ENCODE measurements at places on chromosomes 12 and 14.
A peak's percentile ranks its signal among the peaks of the same experiment; 100 is the strongest.

- peak; percentile 55 for DNase-seq
Observed at GRCh38 chr14:21264025-21264801, 5.0 kb downstream of the HNRNPC start.

DNA sequence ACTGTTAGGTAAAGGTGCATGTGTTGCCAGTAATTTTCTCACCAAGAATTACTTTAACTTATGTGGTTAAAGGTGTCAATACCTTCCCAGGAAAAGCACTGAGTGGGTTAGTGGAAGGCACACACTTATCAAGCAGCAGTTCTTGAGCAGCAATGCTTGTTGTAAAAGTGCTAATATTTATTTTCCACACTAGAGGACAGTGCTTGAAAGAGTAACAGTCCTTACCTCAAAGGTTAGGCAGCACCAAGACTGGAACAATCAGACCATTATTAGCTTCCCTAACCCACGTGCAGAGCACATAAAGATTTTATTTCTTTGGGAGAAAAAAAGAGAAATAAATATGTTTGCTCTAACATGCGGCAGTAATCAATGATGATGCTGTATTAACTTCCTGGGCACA lies 48.8 kb upstream of the KRR1 start:
- DNase-seq, result peak; percentile 21

DNA sequence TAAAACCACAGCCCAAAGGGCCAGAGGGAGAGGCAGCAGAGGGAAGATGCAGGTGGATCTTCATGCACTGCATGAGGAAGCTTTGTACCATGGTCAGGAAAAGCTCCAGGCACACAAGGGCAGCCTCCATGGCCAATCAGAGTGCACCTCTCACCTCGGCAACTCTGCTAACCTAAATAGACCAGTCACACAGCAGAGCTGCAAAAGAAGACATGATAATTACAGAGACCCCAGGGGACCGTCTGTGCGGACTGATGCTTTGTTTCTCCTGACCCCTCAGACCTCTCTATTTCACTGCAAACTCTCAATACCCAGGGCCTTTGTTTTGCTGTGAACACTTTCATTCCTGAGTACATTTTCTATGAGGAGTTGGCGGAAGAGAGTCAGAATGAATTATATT lies 10.7 kb upstream of the TCL1B start:
- no peak for DNase-seq

DNA sequence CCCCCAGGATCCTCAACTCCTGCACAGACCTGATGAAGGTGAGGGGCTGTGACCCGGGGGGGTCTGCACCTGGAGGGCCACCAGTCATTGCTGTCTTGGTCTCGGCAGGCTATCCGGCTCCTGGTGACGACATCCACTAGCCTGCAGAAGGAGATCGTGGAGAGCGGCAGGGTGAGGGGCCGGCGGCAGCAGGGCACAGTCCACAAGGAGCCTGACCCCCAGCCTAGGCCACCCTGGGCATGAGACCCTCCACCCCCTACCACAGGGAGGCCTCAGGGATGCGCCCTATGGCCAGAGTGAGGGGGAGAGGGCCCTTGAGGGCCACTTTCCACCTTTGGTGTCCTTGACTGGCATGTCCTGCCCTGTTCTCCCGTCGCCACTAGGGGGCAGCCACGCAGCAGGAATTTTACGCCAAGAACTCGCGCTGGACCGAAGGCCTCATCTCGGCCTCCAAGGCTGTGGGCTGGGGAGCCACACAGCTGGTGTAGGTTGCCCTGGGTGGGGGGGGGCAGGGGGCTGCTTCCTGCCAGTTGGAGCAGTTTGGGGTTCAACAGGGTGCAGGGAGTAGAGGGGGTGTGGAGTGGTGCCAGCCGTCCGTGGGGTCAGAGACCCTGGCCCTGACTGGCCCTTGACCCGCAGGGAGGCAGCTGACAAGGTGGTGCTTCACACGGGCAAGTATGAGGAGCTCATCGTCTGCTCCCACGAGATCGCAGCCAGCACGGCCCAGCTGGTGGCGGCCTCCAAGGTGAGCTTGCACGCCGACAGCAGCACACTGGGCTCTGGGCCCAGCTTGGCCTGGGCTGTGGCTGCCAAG lies 25.0 kb downstream of the HIP1R start:
- no peak for DNase-seq

DNA sequence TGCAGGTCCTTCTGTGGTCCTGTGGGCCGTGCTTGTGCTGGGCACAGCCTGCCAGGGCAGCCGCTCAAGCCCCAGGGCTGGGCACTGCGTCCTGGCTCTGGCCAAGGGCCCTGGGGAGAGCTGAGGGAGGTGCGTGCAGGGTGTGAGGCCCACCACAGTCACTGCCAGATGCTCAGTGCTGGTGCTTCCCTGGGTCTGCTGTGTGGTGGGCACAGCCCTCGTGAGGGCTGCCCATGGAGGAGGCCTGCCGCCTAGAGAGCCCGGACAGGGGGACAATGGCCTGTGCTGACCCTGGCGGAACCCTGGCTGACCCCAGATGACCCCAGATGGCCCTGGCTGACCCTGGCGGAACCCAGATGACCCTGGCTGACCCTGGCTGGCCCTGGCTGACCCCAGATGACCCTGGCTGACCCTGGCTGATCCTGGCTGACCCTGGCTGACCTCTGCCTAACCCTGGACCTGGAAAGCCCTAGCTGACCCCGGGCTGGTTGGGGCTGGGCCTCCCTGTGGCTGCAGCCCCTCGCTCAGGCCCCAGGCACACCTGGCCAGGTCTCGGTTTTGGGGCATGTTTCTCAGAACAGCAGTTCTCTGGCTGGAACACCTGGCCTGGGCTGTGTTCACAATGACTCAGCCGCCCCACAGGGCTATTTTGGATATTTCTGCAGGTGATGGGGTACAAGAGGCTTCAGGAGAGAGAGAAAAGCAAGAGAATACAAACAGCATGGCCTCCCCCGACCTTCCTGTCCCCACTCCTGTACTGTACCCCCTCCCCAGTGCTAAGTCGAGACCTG lies 55.4 kb downstream of the TMEM121 start:
- no peak for DNase-seq

DNA sequence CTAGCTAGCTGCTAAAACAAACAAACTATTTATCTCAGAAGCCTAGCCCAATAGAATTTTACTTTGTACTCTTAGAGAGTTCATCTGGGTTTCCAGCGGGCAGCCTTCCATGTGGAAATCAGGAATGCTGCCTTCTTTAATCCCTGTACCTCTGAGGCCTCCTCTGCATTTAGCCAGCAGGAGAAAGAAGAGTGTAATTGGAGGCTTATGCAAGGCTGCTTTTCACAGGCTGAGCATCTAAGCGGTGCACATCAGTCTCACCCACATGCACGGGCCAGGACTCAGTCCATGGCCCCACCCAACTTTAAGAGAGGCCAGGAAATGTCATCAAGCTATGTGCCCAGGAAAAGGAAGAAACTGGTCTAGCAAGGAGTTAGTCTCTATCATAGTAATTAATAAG lies 14.0 kb upstream of the PTGDR start:
- no peak for DNase-seq

DNA sequence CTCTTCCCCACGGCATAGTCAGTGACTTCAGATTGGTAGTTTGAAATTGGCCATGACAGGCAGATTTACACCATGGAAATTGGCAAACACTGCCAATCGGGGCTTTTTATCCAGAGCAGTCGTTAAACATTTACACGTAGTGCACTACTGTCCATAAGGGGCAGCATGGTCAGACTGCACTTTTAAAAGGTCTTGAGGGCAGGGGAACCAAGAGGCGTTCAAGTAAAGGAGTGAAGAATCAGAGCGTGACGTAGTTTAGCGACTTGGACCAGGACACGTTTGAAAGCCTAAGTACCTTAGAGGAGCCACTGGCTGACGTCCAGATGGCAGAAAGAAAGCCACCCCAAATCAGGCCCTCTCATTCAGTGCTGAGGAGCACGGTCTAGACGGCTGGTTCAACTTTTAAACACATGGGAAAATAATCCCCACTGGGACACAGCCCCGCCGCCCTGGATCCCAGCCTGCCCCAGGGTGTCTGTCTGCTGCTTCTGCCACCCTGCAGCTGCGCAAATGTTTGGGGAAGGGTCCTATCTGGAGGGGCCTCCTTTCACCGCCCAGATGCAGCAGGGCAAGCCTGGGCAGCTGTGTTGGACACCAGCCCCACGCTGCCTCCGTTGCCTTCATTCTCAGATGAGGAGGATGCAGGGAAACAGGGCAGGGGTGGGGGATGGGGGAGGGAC lies 52.5 kb upstream of the PPP2R5C start:
- DNase-seq, result no peak

DNA sequence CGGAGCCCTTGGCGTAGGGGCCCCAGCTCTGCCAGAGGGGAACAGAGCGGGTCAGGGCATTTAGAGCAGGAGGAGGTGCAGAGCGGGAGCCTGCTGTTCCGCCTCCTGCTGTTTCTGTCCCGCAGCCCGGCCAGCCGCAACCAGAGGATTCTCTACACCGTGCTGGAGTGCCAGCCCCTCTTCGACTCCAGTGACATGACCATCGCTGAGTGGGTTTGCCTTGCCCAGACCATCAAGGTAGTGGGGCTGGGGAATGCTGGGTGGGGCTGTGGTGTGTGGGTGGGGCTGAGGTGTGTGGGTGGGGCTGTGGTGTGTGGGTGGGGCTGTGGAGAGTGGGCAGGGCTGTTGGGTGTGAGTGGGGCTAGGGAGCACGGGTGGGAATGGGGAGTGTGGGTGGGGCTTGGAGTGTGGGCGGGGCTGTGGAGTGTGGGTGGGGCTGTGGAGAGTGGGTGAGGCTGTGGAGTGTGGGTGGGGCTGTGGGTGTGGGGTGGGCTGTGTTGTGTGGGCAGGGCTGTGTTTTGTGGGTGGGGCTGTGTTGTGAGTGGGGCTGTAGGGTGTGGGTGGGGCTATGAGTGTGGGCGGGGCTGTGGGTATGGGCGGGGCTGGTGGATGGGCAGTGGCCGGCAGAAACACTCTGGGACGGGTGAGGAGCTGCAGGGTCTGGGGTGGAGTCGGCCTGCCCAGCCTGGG lies 8.0 kb downstream of the ASPG start:
- DNase-seq, result no peak

GRCh38 chr14:26841326-26841725 lies 243.5 kb upstream of the NOVA1 start:
- no peak for DNase-seq

DNA sequence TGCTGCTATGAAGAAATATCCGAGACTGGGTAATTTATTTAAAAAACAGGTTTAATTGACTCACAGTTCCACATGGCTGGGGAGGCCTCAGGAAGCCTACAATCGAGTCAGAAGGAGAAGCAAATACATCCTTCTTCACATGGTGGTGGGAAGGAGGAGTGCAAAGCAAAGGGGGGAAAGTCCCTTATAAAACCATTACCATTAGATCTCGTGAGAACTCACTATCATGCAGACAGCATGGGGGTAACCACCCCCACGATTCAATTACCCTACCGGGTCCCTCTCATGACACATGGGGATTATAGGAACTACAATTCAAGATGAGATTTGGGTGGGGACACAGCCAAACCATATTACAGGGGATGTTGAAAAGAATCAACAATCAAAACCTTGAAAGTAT lies 74.9 kb downstream of the PPM1H start:
- no peak for DNase-seq

- DNase-seq, result no peak
Observed at GRCh38 chr14:27672047-27672446, 1074.2 kb upstream of the NOVA1 start.

- DNase-seq, result no peak
Observed at GRCh38 chr14:103808403-103809001, 38.9 kb downstream of the PPP1R13B start.

- no peak for DNase-seq
Observed at GRCh38 chr12:52903855-52904508, 894 bp downstream of the KRT8 start.

DNA sequence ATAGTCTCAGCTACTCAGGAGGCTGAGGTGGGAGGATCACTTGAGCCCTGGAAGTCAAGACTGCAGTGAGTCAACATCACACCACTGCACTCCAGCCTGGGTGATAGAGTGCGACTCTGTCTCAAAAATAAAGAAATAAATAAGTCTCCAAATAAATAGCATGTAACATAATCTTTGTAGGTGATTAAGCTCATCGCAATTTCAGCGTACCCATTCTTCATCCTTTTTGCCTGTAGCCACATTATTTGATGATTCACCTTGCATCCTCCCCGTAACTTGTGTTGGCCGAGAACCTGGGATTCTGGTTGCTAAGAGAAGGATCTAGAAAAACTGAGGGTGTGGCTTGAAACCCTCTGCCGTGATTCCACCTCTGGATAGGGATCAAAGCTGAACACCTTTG lies 115.1 kb downstream of the GALC start:
- no peak for DNase-seq

DNA sequence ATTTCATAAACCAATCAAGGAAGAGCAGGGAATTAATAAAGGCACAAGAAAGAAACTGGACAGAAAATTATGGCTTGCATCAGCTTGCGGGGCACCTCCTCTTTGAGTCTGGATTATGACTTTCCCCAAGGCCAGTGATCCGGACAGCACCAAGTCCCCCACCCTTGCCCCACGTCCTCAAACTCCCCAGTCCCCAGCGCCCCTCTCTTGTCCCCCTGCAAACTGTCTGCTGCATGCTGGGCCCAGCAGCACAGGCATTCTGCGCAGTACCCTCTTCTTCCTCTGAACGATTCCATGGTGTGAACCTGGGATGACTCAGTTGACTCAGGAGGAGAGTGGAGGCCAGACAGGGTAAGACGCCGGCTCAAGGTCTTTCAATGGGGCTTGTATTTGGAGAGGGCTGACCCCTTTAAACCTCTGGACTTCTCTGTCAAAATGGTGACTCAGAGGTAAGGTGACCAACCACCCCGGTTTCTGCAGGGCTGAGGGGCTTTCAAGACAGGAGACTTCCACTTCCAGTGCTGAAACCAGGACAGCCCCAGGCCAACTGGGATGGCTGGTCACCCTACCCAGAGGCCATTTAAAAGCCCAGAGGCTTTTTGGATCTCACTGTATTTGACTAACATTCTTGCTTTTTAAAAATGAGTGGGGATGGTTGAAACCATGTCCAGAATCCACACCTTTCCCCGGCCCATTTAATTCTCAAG lies 13.5 kb downstream of the C14orf132 start:
- no peak for DNase-seq

GRCh38 chr14:32327255-32327961 lies 1.7 kb upstream of the AKAP6 start:
- DNase-seq, result no peak

- DNase-seq, result no peak
Observed at GRCh38 chr14:44657203-44657602, 150.1 kb upstream of the FSCB start.

DNA sequence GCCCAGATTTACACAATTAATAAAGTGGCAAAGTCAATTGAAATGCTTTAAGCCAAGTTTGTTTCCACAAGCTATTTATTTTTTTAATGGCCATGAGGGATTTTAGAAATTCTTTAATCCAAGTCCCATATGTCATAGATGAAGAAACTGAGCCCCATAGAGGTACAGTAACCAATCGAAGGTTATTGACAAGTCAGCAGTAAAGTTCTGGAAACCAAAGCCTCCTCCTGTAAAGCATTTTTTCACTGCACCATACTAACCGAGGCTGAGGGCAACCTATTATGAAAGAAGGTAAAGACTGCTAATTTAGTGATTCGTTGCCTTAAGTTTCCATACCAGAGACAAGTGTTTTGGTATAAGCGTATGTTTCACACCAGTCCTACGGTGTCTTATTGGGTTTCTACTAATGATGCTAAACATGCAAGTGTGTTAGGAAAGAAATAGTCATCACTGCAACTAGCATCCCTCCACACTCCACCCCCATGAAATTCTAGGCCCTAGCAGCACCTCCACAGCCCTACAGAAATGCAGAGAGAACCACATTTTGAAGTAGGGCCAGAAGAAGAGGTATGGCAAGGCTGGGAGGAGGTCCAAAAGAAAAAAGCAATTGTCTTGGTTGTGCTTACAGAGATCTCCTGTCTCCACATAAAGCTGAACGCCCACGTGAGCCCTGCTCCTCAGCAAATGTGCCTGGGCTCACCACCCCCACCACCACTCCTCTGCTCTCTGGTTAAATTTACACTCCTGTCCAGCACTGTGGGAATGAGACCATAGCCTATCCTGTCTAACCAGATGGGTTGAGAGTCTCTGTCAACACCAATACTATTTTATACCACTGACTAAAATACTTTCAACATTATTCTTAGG lies 271.1 kb upstream of the G2E3 start:
- no peak for DNase-seq

Measured in AG09309 (cell line).